ENCODE measurements at places on chromosomes 2 and 18.

DNA sequence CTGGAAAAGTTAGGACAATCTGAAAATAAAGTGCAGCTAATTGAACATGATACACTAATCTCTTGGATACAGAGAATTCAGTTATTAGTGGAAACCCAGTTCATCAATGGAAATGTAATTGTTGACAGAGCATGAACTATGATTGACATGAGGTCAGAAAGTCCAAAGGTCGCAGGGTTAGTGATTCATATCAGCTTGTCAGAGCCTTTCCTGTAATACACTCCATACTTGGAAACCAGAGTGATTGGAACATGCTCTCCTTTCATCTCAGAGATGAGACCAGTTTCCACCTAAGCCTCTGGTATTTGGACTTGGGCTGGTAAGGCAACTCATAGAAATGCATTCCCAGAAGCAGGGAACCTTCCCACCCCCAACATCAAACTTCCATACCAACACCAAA, 8.5 kb upstream of the NCKAP5 start:
- no peak for DNase-seq

DNA sequence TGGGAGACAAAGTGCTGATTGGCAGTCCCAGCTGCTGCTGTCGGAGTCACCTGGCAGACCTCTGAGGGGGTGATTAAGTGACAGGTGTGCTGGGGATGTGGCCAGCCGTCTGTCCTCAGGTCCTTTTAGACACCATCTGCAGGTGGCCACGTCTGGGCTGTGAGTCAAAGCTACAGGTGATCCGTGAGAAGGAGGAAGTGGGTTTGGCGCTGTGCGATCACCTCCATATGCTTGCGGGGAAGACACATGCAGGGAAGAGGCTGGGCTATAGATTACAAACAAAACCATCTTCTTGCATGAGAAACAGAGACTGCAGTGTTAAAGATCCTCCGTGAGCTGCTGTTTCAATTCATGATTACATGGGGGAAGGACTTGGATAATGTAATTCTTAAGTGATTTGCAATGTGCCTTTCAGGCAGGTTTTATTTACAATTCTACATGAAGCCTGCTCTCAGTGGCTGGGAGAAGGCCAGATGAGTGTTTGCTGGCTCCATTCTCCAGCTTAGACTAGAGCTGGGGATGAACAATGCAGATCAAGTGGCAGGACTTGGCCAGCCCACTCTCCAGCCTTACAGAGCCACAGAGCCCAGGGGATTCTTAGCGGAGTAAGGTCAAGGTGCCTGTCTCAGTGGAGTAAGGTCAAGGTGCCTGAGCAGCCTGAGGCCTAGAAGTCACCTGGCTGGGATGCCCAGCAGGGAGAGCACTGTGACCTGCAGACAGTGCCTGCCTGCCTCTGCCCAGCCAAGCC, 87.8 kb downstream of the LYPD1 start:
- no peak for DNase-seq

GRCh38 chr2:118122594-118123281, 34.5 kb downstream of the INSIG2 start:
- DNase-seq, result no peak

GRCh38 chr2:63186331-63186730, 135.7 kb downstream of the OTX1 start:
- DNase-seq, result no peak

DNA sequence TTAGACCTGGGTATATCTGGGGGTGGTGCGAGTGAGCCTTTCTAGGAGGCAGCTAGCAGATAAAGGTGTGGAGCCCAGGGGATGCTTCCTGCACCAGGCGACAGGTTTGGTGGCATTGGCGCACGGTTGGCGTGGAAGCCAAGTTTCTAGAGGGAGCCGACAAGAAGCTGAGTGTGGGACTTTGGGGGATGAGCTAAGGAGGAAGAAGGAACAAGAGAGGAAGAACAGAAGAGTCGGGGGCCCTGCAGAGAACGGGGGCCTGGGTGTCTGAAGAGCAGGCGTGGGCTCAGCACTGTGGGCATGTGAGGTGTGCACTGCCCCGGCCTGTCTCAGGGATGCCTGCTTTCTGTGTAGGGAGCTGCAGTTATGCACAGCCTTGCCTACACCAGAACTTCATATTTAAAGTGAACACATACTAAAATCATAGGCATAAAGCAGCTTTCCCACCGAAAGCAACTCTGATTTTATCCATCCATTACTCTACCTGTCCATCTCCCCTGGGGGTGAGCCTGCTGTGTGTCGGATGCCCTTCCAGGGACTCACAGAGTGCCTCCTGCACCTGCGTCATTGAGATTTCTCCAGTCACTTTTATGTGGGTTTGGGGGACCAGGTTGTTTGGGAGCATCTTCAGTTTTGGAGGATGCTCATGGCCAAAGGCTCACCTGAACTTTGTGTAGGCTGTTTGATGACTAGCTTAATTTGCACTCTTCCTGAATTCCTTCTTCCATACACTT, 149.7 kb downstream of the LDLRAD4 start:
- DNase-seq, result no peak

Data from SIG-M5 (cell line).